ENCODE measurements at places on chromosomes 5 and 9. TPM values are rescaled to one million over a fixed set of nuclear protein-coding genes. Genes with fewer than 3 reads are reported as not detected.

GRCh38 chr5:69129413-69129812, 35.6 kb downstream of the SLC30A5 start:
- DNase-seq: peak; percentile 85

GRCh38 chr5:68067291-68067690, 148.3 kb upstream of the PIK3R1 start:
- no peak for DNase-seq

The PRDM9 gene
- total RNA-seq: not detected

The PCDHA4 gene
- 0.88 TPM for total RNA-seq

The LCP2 gene
- total RNA-seq: not detected
